ENCODE measurements at places on chromosomes 5 and 9.
A peak's percentile ranks its signal among the peaks of the same experiment; 100 is the strongest.

DNA sequence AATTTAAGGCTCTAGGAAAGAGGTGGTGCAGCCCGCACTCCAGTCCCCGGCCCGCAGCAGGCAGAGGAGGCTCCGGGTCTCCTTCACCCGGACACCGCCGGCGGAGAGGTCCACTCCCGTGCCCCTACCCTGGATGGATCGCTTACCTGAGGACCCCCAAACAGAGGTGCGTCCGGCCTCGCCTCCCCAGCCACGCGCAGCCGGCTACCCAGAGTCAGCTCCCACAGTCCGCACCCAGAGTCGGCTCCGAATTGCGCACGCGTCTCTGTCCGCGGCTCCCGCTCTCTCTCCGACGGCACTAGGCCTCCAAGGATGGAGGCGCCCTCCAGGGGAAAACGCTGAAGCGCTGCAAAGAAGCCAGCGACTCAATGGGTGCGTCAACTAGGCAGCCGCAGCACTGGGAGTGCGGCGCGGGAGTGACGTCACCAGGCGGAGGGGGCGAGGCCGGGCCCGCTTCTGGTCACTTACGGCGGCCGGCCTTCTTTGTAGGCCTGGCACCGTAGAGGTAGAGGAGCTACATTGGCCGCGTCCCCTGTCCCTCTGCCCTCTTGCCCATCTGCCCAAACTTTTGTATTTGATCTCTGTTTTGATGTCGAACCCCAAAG is at the start of gene ELP1:
Gene ELP1, minus strand, starts transcription at position 407 of the 605 bp plus-strand sequence. CDS start 2,978 bp downstream, outside the sequence.
- DNase-seq: peak; percentile 90

- DNase-seq: no peak
These were observed 228.4 kb downstream of the ATPSCKMT start for GRCh38 chr5:10021248-10021647.

DNA sequence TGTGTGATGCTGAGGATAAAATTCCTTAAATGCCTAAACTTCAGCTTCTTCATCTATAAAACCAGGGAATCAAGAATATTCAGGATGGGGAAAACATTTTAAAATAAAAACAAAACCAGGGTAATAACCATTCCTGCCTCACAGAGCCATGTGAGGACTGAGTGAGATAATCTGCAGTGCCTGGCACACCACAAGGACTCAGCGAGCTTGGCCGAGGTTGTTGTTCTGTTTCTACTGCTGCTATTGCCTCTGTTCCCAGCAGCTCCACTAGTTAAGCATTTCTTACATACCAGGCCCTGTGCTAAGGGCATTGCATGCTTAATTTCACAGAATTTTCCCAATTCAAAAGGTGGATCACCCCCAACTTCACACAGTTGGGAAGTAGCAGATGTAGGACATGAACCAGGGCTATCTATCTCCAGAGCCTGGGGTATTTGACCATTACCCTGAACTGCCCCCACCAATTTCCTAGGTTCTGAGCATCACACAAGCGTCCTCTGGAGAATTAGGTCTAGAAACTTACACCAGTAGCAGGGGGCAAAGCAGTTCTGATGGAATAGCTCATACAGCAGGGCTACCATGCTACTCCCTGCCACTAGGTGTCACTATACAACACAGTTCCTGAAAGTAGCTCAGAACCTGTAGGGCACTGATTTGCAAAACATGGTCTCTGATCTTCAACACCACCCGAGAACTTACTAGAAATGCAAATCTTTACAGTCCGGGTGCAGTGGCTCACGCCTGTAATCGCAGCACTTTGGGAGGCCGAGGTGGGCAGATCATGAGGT is 74.3 kb downstream of the LRSAM1 start:
- DNase-seq: no peak

GRCh38 chr5:100708645-100709171 is 173.5 kb downstream of the FAM174A start:
- no peak for DNase-seq

DNA sequence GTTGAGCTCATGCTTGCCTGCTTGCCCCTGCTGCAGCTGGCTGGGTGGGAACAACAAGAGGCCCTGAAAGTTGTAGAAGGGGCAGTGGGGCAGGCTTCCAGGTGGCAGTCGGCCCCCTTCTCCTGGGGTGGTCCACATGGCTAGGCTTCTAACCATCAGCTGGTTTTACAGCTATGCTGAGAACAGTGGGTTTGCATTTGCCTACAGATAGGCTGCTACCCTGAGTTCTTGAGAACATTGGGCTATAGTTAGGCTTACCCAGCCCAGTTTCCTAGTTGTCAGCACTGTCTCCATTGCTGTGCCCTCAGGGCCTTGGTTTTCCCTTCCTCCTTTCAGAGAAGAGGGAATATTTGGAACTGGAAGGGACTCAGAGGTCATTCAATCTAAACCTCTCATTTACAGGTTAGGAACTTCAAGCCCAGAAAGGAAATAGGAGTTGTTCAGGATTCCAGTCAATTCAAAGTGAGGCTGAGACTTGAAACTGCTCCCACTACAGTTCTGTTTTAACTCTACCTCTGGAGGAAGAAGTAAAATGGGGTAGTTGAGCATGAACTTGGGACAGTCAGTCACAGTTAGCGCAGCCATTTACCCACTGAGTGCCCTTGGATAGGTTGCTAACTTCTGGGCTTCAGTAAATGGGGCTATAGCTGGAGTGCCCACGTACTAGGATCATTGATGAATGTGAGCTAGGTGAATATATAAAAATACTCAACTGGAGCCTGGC is 11.5 kb downstream of the LARP1 start:
- DNase-seq: no peak

GRCh38 chr5:24059006-24059405 is 551.6 kb downstream of the PRDM9 start:
- no peak for DNase-seq
